Stimulated activated naive CD8-positive, alpha-beta T cell treated with anti-CD3 and anti-CD28 coated beads, Interleukin-15, amount 100 ng/mL, for 72 hours (primary cell): ENCODE measurements at places on chromosomes 6 and 20.

DNA sequence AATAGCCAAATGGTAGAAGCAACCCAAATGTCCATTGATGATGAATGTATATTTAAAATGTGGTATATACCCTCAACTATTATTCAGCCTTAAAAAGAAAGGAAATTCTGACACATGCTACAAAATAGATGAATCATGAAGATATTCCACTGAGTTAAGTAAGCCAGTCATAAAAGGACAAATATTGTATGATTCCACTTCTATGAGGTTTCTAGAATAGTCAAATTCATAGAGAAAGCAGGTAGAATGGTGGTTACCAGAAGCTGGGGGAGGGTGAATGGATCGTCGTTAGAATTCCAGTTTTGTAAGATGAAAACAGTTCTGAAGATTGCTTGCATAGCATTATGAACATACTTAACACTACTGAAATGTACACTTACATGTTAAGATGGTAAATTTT, 214.3 kb upstream of the MYLIP start:
- DNase-seq = no peak

DNA sequence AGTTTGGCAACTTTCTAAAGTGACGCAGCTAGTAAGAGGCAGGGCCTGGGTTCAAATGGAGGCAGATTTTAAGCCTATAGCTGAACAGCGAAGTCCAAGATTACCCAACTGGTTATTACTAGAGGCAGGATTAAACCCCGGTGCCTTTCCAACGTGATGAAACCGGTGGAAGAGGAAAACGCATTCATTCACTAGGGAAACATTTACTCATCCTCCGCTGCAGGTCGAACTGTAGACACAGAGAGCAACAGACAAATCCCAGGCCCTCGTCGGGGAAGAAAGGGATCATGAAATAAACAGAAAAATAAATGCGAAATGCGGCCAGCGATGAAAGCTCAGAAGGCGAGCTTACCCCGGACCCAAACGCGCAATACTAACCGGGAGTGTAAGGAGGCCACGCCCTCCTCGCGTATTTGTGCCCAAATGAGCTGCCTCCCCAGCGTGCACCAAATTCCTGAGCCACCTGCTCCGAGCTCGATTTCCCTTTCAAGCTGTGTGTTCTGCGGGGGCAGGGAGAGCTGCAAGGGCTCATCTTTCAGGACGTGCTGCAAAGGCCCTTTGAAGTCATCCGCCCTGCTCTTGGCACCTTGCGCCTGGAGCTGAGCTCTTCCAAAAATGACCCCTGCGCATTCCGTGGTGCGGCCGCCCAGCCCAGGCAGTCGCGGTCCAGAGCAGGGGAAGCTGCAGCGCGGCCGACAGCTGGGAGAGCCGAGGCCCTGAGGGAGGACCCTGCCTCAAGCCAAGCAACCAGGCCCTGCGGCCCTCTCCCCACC, 46.9 kb downstream of the PDYN start:
- no peak for DNase-seq

- no peak for DNase-seq
These were observed 66.7 kb downstream of the GCNT2 start for GRCh38 chr6:10587656-10588406.

DNA sequence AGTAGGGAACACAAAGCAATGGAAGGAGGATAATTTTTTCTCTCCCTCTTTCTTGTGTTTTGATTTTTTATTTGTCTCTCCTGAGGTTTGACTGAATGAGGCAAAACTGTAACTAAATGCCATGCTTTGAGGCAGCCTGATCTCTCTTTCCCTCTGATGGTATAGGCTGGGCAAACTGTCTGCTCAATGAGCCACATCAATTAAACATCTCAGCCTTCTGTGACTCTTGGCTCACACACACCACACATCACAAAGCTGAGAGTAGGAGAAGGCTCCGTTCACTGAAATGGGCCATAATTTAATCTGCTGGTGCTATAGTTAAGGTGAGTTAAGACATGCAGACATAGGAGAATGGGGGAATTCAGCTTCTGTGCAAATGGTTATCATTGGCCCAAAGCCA, 28.1 kb upstream of the SCGN start:
- DNase-seq = no peak

- DNase-seq = no peak
These were observed 88.6 kb upstream of the ARID1B start for GRCh38 chr6:156688620-156688971.

- DNase-seq = no peak
These were observed 178.3 kb upstream of the MCHR2 start for GRCh38 chr6:100172322-100172713.

GRCh38 chr20:46751856-46752255, 42.4 kb downstream of the SLC2A10 start:
- no peak for DNase-seq
